NCI-H2029 (cell line): ENCODE measurements at places on chromosomes 11 and 22.
A peak's percentile ranks its signal among the peaks of the same experiment; 100 is the strongest.

DNA sequence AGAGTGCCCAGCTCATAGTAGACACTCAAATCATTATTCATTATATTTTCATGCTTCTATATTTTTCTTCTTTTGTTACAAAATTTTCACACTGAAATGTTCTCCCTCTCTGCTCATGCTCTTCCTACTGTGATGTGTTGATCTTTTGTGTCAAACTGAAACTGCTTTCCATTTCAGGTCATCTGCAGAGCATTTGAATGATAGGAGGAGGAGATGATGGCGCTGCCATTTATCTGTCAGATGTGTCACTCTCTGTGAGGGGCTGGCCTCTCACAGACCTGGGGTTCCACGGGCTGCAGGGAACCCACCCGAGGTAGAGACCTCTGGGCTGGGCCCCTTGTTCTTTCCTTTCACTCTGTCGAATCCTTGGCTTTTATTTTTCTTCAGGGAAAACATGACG lies 41.1 kb downstream of the OR10A6 start:
- DNase-seq = no peak

GRCh38 chr11:12691473-12691872 lies 17.3 kb downstream of the TEAD1 start:
- DNase-seq = no peak

- DNase-seq = peak; percentile 57
Measured at GRCh38 chr11:11251394-11251970, 101.6 kb downstream of the CSNK2A3 start.

DNA sequence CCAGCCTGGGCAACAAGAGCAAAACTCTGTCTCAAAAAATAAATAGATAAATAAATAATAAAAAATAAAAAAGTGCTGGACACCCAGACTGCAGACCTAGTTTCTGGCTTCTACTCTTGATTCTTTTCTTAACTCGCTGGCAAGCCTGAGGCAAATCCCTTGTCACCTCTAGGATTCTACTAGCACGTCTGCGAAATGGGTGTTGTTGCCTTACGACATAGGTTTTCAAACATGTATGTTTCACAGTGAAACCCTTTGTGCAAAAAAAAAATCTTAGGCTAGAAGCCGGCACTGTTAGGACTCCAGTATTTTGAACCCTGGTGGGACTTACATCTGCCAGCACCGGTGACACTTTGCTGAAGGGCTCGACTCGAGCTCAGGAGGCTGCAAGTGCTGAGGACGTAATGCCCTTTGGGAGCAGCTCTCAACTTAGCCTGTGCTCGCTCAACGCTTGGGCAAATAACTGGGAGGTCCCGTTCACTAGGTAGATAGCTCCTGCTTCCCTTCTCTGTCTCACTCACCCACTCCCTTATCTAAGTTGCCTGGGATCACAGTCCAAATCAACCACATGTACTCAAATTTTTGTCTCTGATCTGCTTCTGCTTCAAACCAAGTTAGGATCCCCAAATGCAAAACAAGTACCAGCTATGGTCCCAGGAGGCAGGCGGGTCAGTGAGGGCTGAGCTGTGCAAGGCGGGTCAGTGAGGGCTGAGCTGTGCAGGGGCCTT lies 34.7 kb upstream of the MYH9 start:
- DNase-seq = no peak

DNA sequence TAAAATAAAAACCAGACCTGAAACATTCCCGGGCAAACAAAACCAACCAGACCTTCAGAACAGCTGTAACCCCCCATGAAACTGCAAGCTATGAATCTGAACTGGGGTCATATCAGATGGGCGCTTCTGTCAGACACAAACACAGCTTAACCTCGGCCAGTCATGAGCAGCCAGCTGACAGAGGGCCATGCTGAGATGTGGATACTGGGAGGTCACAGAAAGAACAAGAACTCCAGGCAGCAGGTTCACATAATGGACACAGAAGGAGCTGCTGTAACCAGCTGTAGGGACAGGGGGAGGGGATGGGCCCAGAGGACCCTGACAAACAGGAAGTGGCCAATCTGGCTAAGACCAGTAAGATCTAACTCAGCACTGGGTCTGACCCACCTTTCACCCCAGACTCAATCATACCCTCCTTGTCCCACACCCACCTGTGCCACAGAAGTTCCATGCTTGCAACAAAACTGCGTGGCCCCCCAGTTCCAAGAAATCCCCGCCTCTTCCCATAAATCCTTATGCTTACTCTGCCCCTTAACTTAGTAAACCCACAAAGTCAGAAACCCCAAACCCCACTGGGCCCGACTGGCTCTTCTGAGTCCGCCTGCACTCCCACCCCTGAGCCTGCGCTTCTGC lies 4.0 kb downstream of the APOL4 start:
- DNase-seq = peak; percentile 45

- DNase-seq = no peak
Measured at GRCh38 chr11:72081184-72081644, 564 bp downstream of the LRRC51 start.

DNA sequence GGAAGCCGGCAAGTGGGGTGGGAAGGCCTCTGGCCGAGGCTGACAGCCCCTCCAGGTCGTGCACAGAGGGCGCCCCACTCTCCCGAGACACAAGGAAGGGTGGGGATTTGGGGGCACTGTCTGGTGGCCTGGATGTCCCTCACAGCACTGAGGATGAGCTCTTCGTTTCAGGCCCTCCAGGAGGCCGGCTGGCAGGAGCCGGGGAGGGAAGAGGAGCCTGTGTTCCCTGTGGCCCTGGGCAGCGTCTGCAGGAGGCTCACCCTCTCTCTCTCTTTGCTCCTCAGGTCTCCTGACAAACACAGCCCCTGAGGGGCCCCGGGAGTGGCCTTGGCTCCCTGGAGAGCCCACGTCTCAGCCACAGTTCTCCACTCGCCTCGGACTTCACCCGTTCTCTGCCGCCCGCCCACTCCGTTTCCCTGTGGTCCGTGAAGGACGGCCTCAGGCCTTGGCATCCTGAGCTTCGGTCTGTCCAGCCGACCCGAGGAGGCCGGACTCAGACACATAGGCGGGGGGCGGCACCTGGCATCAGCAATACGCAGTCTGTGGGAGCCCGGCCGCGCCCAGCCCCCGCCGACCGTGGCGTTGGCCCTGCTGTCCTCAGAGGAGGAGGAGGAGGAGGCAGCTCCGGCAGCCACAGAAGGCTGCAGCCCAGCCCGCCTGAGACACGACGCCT lies 1078.0 kb downstream of the BRD1 start:
- no peak for DNase-seq

- no peak for DNase-seq
Measured at GRCh38 chr22:17853073-17853472, 78.8 kb upstream of the BID start.

DNA sequence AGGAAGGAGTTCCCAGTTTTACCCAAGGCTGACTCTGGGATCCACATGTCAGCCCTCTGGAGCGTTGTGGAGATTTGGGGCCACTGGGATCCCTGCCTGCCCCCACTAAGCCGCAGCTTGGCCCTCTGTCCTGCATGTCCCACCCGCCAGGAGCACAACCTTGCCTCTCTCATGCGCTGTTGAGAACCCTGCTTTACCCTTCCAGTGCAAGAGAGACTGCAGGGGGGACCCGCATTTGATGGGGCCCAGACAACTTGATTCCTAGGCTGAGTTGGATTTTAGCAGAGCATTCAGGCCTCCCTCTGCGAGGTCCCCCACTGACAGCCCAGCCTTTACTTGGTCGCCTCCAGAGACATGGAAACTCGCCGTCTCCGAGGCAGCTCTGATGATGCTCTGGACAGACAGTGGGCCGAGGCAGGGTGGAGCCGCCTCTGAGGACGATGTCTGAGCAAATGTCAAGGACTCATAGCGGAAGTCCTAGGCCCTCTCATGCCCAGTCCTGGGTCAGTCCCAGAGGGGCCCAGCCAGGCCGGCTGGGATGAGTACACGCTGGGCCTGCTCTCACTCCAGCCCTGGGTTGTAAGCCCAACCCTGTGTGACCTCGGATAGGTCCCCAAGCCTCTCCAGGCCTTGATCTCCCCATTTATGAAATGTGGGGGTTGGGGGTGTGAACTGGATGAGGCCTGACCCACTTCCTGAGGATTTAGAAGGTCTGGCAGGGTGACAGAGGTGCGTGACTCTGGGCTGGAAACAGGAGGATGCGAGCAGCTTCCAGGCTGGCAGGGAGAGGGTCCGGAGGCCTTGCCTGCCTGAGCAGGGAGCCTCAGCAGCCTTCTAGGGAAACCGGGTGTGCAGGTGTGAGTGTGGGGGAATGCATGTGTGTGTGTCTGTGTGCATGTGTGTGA lies 630 bp downstream of the CD5 start:
- no peak for DNase-seq

GRCh38 chr11:102238391-102238821 lies 78.9 kb upstream of the BIRC3 start:
- DNase-seq = no peak

GRCh38 chr11:15145615-15146014 lies 30.9 kb downstream of the INSC start:
- peak; percentile 10 for DNase-seq

- DNase-seq = no peak
Measured at GRCh38 chr22:43260331-43261231, 73.6 kb upstream of the TTLL12 start.

GRCh38 chr11:111602865-111603610 lies 789 bp downstream of the SIK2 start:
- DNase-seq = peak; percentile 17

GRCh38 chr22:23239429-23239828 lies 59.1 kb downstream of the BCR start:
- no peak for DNase-seq

DNA sequence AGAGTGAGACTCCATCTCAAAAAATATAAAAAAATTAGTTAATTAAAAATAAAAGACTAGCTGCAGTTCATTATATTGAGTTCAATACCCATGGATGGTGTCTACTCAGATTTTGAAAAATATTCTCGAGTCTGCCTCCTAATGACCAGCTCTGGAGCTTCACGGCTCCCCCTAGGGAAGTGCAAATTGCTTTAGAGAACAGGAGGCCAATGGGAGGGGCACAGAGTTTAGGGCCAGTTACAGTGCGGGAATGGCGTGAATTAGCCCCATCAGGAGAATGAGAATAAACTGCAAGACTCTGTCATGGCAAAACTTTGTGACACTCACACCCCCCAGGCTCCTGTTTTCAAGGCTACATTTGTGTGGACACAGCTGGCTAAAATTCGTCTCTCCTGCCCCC lies 4.6 kb downstream of the FGF4 start:
- DNase-seq = no peak

DNA sequence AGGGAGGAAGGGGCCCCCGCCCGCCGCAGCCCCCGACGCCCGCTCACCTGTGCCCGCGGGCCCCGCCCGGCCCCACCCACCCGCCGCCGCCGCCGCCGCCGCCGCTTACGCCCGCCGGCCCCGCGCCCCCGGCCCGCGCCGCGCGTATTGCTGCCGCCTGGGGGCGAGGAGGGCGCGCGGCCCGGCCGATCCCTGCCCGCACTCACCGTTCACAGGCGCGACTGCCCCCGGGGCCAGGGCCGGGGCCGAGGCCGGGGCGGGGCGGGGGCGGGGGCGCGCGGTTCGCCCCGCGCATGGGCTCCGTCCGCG lies 212 bp downstream of the HRAS start:
- no peak for DNase-seq

DNA sequence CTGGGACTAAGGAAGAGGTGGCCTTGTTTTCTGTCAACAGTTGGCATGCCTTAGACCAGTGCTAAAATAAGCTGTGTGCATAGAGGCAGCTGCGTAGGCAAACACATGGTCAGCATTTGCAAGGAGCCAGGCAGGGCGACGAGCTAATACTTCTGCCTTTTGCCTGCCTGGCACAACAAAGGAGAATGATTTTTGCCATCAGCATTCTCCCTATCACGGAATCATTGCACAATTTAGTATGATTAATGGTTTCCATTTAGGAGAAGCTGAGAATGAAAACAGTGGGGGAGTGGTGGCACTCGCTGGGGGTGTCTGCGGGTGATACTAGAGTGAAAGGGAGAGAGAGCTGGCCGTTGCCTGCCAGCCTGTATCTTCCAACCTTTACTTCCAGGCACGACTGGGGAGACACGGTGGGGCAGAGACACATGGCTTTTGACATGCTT lies 336.0 kb downstream of the CADM1 start:
- peak; percentile 8 for DNase-seq

DNA sequence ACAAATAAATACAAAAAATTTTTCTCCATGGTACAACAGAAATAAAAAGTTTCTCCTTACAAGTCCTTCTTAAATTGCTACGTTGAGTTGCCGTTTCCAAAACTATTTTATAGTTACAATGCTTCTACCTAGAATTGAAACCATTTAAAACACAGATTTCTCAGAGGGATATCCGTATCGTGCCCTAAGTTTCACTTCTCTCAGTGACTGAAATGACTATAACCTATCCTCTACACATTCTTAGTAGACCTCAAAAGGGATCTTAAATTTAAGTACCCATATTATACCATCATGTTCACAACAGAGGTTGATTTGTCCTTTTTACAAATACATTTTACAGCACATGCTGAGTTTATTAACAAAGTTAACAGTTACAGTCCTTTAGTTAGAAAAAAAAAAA lies 44.1 kb downstream of the USP28 start:
- DNase-seq = no peak

DNA sequence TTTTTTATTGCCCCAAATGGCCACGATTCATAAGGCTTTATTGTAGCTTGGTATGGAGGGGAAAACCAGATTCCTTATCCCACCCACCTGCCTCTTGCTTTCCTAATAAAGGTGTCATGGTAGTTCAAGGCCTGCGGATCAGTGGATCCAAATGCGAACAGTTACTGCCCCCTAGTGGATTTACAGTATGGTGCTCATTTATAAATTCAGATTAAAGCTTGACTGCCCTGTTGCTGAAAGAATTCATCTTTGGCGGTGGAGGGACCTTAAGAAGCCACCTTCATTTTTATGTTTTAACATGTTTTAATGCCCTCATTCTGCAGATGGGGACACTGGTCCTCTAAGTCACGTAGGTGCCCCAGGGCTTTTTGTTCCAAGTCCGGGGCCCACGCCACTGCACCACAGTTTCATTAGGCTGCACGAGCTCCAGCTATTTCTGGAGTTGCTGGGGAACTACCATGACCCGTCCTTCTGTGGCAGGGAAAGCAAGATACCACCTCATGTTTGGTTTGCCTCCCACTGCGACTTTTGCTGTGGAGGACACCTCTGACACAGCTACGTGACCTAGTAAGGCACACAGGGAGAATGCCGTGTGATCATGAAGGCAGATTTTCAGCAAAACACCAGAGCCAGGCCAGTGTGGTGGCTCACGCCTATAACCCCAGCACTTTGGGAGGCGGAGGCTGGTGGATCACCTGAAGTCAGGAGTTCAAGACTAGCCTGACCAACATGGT lies 15.6 kb upstream of the INCENP start:
- DNase-seq = peak; percentile 38

- DNase-seq = no peak
Measured at GRCh38 chr11:17840101-17840548, 105.5 kb downstream of the KCNC1 start.

GRCh38 chr11:44804449-44805437 lies 78.0 kb downstream of the TSPAN18 start:
- no peak for DNase-seq

DNA sequence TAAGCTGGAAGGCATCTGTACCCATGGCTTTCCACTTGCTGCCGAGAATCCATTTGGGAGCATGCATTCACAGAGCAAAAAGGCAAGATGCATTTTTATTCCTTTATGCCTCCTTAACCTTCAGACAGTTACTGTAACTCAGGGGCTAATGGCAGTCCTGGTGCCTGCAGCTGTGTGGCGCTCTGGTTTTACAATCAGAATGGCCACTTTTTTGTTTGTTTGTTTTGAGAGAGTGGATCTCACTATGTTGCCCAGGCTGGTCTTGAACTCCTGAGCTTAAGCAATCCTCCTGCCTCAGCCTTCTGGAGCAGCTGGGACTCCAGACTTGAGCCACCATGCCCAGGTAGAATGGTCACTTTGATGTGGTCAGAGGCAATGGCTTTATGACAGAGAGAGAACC lies 101.8 kb downstream of the NAV2 start:
- DNase-seq = no peak

GRCh38 chr11:11332141-11332710 lies 20.8 kb downstream of the CSNK2A3 start:
- no peak for DNase-seq
